ENCODE measurements at places on chromosomes 6 and 20.

DNA sequence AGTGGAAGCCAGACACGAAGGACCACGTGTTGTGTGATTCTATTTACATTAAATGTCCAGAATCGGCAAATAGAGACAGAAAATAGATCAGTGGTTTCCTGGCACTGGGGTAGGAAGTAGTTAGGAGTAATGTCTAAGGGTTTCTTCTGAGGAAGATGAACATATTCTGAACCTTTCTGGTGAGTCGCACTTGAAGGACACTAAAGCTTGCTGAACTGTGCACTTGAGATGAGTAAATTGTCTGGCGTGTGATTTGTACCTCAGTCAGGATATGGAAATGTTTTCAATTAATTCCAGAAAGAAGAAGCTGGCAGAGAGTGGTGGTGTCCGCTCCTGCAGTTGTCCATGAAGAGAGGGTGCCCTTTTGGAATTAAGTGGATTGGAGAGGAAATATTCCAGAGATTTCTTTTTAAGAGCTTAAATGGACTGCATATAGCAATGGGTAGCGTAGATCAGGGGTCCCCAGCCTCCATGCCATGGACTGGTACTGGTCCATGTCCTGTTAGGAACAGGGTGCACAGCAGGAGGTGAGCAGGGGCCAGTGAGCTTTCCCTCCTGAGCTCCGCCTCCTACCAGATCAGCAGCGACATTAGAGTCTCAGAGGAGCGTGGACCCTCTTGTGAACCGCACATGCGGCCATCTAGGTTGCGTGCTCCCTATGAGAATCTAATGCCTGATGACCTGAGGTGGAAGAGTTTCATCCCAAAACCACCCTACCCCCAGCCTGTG lies 12.4 kb upstream of the KIF25 start:
- no peaks in the 10 kb centered on the region for H3K36me3 ChIP-seq
- no peak overlapping the region for H3K4me3 ChIP-seq
- H3K27ac ChIP-seq = no peak overlapping the region
- H3K4me1 ChIP-seq = no peaks in the 10 kb centered on the region
- no peaks in the 10 kb centered on the region for H3K27me3 ChIP-seq

DNA sequence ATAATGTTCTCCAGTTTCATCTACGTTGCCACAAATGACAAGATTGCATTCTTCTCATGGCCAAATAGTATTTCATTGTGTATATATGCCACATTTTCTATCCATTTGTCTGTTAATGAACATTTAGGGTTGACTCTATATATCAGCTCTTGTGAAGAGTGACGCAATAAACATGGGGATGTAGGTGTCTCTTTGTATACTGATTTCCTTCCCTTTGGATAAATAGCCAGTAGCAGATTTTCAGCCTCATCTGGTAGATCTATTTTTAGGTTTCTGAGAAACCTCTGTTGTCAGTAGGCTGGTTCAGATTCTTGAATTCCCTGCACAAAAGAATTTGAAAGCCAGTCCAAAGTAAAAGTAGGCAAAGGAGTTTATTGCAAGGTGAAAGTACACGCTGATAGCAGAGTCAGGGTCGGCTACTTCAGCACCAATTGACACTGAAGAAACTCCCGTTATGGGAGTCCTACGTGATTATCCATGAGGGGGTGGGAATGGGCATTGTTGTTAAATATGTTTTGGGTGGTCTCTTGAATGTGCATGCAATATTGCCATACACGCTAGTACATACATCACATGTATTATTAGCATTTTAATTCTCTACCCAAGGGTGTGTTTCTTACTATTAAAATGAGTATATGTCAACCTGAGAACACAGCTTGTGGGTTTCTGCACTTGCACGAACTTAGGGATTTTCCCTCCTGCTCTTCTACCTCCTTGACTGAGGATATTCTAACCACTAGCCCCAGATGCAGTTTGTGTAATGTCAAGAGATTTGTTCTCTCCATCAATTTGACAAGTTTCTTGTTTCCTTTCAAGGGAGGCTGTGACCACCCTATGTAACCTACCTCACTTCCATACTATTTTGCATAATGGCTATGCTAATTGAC lies 14.4 kb upstream of the SLC17A2 start:
- H3K27ac ChIP-seq = no peak overlapping the region
- H3K27me3 ChIP-seq = no peaks in the 10 kb centered on the region
- H3K4me3 ChIP-seq = no peak overlapping the region
- no peaks in the 10 kb centered on the region for H3K36me3 ChIP-seq

GRCh38 chr6:73734832-73735453 lies 38.9 kb downstream of the CD109 start:
- no peak for DNase-seq
- H3K27ac ChIP-seq = no peak overlapping the region
- no peaks in the 10 kb centered on the region for H3K4me1 ChIP-seq
- no peaks in the 10 kb centered on the region for H3K27me3 ChIP-seq
- H3K4me3 ChIP-seq = no peak overlapping the region

DNA sequence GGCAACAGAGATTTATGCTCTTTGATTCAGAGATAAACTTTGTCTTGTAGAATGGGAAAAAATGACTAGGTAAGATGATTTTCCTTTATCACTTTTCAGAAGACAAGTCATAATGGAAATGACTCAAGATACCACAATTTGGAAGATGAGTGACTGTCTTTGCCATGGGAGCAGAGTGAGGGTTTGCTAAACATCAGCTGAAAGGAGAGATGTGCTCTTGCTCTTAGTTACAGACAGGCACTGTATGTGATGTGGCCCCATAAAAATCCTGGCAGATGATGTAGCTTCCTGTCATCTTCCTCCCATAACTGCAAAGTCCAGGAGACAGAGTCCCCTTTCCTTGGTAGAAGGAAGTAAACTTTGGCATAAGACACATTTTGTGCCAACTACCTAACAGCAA lies 47.6 kb downstream of the BACH2 start:
- H3K27me3 ChIP-seq = no peaks in the 10 kb centered on the region

DNA sequence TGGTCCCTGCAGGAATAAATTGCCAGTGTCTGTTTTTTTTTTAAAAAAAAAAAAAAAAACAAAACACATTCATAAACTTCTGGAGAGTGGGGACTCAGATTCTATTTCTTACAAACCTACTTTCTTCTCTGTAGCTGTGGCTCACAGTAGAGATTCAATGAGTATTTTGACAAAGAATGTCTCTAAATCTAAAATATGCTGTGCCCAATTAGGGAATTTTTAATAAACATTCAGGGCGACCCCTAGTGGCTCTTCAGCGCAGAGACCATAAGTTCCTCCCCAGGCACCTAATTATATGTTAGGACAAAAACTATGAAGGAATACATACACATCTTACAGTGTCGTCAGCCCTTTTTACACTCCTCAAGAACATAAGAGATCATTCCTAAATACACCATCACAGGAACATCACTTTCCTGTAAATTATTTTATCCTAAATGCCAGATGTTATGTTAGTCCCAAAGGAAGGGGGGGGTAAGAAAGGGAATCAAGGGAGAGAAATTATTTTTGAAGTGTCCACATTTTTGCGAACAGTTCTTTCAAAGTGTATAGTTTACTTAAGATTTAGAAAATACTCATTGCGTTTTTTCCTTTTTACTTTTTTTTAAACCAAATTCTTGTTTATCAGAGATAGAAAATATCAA lies 21.8 kb upstream of the NAA20 start:
- H3K36me3 ChIP-seq = no peaks in the 10 kb centered on the region
- no peaks in the 10 kb centered on the region for H3K27me3 ChIP-seq
- no peak overlapping the region for H3K27ac ChIP-seq
- no peak overlapping the region for H3K4me3 ChIP-seq
- peaks cover 55% of the 10 kb centered on the region for H3K4me1 ChIP-seq
